ENCODE measurements at places on chromosomes 1 and 21.

DNA sequence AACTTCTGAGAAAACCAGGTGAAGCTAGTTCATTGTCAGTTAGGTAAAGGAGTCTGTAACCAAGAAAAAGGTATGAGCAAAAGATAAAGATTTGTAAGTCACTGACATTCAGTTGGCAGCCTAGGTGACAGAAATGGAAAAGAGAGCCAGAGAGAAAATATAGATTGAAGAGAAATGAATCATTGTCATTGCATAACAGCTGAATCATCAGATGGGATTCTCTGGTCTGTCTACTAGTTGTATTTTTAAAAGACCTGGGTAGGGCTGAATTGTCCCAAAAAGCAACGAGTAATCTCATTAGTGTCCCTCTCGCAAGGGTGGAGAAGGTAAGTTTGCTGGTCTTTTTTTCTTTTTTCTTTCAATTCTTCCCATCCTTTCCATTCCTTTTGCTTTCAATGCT, 36.6 kb downstream of the PTGS2 start:
- no peak for DNase-seq

DNA sequence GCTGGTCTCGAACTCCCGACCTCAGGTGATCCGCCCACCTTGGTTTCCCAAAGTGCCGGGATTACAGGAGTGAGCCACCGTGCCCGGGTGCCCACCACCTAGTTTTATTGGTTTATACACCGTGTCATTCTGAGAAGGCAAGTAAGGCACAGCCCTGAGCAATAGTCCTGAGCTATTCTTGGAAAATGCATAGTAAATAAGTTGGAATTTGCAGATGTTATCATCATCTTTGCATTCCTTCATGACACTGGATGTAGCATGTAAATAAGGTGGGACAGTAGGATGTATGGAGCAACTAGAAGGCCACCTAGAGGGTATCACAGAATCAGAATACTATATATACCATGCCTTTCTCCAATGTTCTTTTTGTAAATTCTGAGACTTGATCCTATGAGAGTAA, 11.0 kb downstream of the TOR1AIP2 start:
- no peak for DNase-seq

GRCh38 chr1:228228601-228229074, 20.8 kb downstream of the OBSCN start:
- no peak for DNase-seq

- DNase-seq, result no peak
Observed at GRCh38 chr1:206668351-206668750, 16.4 kb upstream of the MAPKAPK2 start.

- no peak for DNase-seq
Observed at GRCh38 chr1:230090194-230090711, 23.2 kb downstream of the GALNT2 start.

- DNase-seq, result no peak
Observed at GRCh38 chr1:215083383-215083961, 935 bp downstream of the KCNK2 start.

- no peak for DNase-seq
Observed at GRCh38 chr1:1122981-1123480, 7.1 kb upstream of the C1orf159 start.

- DNase-seq, result no peak
Observed at GRCh38 chr1:19735440-19736127, 64.1 kb downstream of the TMCO4 start.

DNA sequence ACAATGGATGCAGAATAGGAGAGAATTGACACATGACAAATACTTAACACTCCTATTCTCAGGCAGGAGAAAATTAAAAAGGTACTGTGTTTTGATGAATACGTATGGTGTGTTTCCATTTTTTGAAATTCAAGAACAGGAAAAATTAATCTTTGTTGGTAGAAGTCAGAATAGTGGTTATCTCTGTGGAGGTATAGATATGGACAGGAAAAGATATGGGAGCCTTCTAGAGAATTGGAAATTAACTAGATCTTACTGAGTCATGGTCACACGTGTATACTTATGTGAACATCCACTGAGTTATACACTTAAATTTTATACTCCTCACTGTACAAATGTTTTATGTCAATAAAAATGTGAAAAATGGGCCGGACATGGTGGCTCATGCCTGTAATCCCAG, 9.9 kb upstream of the TUT4 start:
- DNase-seq, result no peak

DNA sequence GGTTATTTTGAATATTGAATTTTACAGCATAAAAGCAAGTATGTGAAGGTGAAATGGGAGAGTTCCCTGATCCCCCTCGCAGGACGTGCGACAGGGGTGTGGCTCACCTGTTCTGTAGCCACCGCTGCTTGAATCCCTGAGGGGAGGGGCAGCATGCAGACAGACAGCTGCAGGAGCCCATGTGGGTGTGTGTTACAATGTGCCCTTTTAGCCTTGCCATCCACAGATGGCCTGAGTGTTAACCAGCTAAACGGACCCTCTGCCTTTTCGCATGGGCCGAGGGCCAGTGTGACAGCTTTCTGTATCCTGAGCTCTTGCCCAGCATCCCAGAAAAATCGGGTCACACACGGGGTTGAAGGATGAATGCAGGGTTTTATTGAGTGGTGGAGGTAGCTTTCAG, 43.3 kb downstream of the JAM2 start:
- no peak for DNase-seq

DNA sequence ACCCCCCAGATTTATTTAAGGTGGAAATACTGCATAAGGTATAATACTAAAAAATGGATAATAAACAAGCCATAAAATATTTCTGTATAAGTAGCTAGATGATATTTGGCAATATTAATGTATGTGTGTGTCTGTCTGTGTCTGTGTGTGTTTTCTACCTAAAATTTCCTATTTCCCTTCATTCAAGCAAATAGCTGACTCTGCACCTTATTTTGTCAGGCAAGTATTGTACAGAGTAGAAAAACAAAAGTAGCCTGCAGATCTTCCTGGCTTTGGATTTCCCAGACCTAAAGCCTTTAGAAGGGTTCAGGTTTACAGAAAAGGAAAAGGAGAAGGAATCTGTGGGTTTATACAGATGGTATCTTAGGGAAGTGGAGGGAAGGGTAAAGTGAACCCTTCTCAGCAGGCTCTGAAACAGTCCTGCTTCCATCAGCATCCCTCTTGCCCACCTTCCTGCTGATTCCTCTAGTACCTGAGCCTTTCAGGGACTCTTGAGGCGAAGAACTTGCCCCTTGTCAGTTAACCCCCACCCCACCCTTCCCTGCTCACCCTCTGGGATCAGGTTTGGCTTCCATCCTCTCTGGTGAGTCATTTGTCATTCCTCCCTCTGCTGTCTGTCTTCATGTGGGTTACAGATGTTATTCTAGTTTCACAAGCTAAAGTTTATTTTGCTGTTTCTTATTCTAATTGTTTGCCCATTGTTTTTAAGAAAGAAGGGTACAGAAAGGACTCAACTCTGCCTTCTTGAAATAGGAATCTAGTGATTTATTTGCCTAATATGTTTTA, 21.7 kb upstream of the RGS16 start:
- DNase-seq, result no peak
